ENCODE measurements at places on chromosomes 3 and 15.

DNA sequence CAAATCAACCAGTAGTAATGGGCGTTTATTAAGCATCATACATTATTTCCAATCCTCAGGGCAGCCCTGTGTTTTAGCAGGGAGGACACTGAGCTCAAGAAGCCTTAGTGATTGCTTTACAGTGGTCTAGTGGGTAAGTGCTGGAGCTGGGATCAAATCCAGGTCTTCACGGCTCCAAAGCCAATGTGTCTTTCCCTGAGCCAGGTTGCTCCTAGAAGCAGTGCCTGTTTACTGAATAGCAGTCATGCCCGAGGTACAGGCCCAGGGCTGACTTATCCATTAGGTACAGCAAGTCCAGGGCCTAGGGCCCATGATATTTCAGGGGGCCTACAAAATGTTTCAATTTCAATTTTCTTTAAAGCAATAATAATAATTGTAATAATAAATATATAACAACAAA is 9.6 kb upstream of the SMAD6 start:
- no peak for DNase-seq

GRCh38 chr15:55320238-55320550 is 1.2 kb downstream of the PIGB start:
- no peak for DNase-seq

GRCh38 chr3:36403661-36404060 is 23.4 kb downstream of the STAC start:
- DNase-seq, result no peak

DNA sequence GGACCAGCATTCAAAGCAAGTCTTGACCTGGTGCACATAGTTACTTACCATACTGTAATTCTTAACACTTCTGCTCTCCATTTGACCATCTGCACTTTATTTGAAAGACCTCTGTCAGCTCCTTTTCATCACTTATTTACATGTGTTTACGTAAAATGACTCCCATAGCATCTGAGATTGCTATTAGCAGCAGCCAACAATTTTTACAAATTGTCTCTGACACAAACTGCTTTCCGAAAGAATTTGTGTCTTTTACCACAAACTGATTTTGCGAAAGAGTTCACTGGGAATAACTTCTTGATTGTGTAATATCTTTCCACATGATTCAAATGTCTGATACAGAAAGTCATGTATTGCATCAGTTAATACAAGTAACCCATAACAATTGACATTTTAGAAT is 144.1 kb upstream of the PEX5L start:
- no peak for DNase-seq

DNA sequence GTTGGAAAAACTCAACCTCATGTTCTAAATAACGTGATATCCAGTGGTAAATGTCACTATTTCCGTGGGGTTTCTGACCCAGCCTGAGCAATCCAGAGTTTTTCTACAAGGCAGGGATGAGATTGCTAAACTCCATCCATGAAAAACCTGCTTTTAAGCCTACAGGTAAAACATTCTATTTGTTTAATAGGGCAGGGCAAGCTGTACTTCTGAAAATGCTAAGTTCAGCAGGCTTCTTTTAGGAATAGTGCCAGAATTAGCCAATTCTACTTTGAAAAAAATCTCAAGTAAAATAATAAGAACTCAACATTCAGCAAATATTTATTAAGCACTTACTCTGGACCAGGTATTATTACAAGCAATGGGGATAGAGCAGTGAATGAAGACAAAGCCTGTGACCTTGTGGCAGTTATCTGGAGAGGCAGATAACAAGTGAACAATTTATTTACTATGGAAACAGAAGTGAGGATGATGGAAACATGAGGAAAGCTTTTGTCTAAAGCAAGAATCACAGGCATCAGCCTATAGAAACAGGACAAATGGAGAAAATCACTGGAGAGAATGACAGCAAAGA is 13.3 kb downstream of the RPSA start:
- no peak for DNase-seq

DNA sequence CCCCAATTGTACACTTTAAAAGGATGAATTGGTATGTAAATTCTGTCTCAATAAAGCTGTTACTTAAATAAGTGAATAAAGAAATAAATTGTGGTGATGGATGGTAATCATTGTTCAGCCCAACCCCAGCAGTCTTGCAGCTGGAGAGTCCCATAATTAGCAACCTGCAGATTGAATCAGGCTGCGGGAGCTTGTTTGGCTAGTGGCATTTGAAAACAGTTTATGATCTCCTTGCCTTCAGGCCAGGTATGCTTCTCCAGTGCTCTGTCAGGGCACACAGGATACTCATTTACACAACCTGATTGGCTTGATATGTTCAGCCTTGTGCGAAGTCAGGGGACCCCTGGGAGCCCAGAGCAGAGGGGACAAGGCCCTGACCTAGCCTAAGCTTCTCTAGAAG is 16.5 kb upstream of the TSEN2 start:
- no peak for DNase-seq

DNA sequence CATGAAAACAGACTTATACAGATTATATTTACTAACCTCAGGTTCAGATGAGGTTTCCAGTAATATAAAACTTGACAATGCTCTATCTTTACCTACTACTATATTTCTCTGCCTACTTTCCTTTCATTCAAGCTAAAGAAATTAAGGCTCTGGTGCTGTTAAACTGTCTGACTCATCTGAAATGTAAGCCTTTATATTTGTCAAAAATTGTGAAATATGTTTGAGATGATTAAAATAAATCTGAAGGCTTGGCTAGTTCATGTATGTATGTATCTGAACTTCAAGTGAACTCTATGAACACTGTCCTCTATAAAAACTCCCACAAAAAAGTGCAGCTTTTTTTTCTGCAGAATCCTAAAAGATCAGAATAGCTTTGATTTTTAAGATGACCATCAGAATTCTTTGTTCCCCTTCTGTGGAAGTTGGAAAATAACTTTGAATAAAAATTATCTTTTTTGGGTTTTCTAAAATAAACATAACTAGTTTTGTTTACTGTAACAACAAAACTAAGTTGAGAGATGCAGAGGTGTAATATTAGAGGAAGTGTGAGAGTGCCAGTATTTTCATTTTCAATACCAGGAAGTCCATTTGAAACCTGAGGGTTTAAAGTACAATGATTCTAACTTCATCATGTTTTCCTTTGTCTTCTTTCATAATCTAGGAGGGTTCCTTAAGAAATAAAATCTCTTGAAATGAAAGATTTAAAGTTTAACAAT is 42.2 kb downstream of the ILDR1 start:
- DNase-seq, result no peak

GRCh38 chr3:137469263-137469662 is 294.9 kb upstream of the SOX14 start:
- DNase-seq, result no peak

DNA sequence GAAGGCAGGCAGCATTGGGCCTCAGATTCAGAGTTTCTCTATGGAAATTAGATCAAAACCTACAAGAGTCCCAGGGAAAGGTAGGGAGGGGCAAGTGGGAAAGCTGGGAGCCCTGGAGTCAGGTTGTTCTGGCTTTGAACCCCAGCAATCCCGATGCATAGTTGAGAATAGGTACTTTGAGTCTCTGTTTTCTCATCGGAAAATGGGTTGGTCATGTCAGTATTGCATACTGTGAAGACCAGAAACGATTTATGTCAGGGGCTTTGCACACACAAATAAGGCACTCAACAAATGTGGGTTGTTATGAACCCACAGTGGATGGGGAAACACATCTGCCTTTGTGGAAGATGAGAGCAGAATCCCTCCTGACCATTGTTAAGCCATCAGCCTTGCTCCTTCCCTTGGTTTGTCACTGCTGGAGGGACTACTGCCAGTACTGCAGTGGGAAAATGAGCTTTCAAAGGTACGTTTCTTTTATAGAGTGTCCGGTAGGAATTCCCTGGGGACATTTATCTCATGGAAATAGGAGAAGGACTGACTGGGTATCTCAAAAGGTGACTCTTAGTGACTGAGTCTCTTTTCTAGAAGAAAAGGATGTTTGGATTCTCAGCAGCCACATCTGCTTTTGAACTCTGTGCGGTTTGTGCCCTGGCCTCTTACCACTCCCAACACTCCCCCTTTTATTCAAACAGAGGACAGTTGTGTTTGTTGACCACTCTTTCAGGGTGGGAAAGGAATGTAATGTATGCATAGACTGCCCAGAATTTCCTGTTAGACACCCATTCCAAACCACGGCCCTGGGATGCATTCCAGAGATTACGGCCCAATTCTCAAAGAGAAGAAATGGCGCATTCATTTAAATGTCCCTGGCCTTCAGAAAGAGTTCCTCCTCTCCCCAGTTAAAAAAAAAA is 54.6 kb upstream of the VILL start:
- DNase-seq, result no peak

- no peak for DNase-seq
Observed at GRCh38 chr15:72009222-72009621, 108.7 kb downstream of the MYO9A start.

- DNase-seq, result no peak
Observed at GRCh38 chr3:32837789-32838188, 20.0 kb downstream of the TRIM71 start.

DNA sequence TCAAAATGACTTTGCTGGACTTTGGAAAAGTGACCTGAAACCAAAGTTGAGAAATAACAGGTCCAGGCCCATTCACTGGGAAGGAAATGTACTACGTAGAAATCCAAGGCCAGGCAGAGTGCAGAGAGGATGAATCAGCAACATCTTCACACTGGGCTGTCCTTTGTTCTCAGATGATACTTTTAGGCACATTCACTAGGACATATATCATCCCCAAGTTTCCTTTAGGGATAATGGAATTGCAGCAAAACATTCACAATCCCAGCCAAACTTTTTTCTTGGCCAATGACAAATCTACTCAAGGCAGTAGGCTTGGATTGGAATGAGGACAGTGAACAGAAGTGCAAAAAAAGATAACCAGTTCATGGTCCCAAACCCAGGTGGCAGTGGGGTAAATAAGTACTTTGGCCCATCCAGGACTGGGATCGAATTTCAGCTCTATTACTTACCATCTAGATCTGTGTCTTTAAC is 75.1 kb downstream of the CLDN11 start:
- DNase-seq, result no peak

DNA sequence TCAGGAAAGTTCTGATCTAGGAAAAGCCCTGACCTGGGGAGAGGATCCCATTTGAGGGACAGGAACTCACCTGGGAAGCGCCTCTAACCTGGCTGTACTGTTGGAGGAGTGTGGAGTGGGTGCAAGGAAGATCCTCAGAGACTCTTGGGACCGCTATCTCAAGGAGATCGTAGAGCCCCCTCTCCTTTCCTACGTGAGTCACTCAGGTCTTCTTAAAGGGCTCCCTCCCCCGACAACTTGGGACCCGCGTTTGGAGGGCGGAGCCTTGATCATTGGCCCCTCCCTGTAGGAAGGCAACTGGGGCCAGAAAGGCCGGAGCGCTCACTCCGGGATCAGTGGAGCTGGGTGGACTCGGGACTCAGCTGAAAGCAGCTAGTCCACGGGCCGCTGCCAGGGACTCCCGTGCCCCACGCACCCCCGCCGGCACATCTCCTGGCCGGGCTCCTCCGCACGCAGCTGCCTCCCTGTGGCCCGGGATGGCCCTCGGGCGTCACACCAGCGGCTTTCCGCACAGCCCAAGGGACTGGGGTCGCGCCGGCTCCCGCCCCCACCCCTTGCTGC is 520 bp downstream of the SLC26A6 start:
- DNase-seq, result peak; percentile 32

- no peak for DNase-seq
Observed at GRCh38 chr3:26715431-26715830, 92.9 kb downstream of the LRRC3B start.

DNA sequence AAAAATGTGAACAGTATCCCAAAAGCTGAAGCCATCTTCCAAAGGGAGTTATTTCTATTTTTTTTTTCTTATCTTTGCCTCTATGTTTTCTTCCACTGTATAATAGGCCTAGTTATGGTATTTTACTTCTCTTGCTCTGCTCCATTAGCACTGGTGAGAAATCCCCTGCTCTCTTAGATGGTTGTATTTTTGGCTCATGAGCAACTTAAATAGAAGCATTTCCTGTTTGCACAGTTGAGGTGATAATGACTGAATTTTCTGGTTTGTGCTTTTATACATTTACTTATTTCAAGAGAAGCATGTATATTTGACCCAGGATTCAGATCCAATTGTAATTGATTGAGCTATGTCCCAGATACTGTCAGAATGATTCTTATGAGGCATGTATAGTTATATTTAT is 61.6 kb upstream of the CD200R1L start:
- no peak for DNase-seq

GRCh38 chr15:58594898-58595297 is 154.6 kb downstream of the ADAM10 start:
- no peak for DNase-seq

- DNase-seq, result no peak
Observed at GRCh38 chr15:85689729-85690128, 105.0 kb downstream of the KLHL25 start.

- DNase-seq, result no peak
Observed at GRCh38 chr15:57680021-57680420, 26.5 kb upstream of the POLR2M start.

DNA sequence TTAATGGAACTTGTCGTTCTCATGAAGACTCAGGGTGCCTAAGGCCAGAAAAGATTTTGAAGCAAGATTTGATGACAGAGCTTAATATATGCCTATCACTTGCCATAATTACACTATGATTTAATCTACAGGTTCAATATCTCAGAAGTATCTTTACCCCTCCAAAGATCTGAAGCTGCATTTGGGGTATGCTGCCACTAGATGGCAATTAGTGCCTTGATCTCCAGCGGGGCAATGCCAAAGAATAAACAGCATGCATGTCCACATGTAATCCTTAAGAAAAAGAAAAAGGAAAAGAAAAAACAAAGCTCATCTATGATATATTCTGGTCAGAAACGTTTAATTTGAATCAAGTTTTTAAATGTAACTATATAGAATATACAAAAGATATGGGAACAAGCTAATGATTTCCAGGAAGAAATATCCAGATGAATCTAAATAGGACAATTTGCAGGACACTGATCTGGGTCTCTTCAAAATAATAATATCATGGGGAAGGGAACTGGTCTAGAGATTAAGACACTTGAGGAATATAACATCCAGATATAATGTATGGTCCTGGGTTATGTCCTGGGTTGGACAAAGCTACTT is 55.0 kb upstream of the SOX14 start:
- DNase-seq, result no peak

DNA sequence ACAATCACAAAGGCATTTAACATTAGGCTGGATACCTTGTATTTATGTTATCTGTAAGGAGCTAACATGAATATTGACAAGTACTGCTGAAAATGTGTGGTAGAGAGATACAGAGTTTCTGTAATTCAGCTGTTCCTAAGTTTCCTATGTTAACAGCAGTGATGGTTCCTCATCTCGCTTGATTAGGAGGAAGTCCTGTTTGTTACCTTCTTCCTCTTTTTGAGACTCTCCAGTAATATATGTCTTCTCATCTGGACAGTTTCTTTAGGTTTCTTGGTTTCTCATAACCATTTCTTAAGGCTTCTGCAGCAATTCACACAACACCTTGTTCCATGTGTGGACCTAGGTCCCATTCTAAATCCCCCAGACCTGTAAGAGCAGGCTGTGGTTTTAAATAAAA is 11.4 kb upstream of the PEX5L start:
- no peak for DNase-seq
